Chondrocyte (in vitro differentiated cells): ENCODE measurements at places on chromosomes 1 and 21.
A peak's percentile ranks its signal among the peaks of the same experiment; 100 is the strongest.

DNA sequence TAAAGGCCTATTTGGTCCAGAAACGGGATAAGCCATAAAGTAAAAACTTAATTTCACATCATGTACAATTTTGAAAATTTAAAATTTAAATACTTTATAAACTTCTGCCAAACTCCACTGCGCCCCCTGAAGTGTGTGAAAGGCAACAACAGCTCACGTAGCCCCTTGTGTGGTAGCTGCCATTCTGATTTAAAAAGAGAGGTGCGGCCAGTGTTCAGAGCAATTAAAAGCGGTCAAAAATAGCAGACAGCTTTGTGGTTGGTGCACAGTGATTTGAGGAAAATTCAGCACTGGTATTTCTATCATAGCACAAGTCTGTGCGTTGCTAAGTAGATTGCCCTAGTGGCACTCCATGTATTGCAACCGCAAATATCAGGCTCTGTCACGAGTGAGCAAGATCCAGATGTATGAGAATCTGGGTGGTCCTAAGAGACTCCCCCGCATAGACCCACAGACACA lies 122.5 kb downstream of the ATG4C start:
- DNase-seq: no peak

- no peak for DNase-seq
Observed at GRCh38 chr1:25927521-25928265, 21.5 kb upstream of the STMN1 start.

DNA sequence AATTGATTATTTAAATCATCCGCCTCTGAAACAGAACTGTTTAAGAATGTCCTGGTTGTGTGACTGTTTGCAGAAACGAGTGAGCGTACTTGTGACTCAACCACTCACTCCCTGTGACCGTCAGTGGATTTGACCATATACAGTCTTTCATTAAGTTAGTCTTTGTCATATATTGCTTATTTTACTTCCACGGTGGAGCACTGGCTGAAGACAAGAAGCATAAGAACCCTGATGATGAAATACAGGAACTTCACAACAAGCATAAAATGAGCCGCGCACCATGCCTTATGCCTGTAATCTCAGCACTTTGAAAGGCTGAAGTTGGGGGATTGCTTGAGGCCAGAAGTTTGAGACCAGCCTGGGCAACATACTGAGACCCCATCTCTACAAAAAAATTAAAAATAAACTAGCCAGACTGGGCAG lies 194.0 kb downstream of the TOMM20 start:
- no peak for DNase-seq

- DNase-seq: no peak
Observed at GRCh38 chr1:233707153-233707879, 93.4 kb downstream of the KCNK1 start.

GRCh38 chr1:236240675-236241074 lies 41.1 kb downstream of the ERO1B start:
- DNase-seq: no peak

- DNase-seq: peak; percentile 86
Observed at GRCh38 chr1:2378441-2378851, 12.9 kb downstream of the MORN1 start.

GRCh38 chr1:53390736-53391135 lies 62.9 kb upstream of the LRP8 start:
- peak; percentile 68 for DNase-seq

- no peak for DNase-seq
Observed at GRCh38 chr21:17921579-17922530, 102.7 kb upstream of the C21orf91 start.

GRCh38 chr1:221823149-221823548 lies 81.3 kb upstream of the DUSP10 start:
- no peak for DNase-seq

GRCh38 chr21:37737996-37738395 lies 178.3 kb downstream of the KCNJ6 start:
- DNase-seq: no peak

GRCh38 chr1:84619383-84620102 lies 45.3 kb upstream of the CTBS start:
- DNase-seq: no peak

DNA sequence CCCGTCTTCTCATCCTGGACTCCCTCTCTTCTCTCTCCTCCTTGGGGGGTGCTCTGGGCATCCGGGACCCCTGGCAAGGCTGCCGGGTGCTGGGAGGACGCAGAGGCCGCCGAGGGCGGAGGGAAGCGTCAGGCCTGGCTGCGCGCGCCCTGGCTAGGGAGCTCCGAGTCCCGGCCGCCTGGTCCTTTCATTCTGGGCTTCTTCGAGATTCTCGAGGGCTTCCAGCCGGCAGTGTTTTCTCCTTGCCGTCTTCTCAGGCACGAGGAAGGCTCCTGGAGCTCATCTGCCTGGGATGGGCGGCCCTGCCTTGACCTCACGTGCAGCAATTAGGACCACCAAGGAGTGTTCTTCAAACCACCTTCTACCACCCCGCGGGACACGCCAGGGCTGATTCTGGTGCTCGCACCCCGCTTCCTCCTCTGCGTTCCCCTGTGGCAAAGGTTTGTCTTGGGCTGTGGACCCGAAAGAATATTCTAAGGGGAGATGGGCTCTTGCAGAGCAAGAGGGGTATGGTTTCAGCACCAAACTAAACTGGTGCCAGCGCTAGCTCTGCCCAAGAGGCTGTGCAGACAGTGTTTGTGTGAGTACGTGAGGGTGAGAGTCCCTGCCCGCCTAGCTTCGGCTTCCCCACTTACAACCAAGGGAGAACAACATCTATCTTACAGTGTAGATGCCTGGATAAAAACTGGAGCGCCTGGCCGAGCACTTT lies 36.5 kb downstream of the PIK3CD start:
- no peak for DNase-seq

DNA sequence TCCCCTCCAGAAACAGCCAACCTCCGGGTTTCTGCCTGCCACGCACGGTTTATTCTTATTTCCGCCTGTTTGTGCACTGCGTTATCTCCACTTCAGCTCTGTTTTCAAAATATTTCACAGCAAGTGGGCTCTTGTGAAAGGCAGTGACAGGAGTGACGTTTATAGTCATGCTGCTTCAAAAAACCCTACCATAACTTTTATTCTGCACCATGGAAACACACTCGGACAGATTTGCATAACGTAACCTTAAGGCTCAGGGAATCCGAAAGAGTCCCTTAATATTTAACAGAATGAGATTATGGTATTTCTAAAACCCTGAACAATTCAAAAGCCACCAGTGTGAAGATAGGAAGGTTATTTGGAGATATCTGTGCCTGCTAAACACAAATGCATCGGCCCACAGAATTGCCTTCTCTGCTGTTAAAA lies 782 bp upstream of the SDE2 start:
- DNase-seq: no peak

DNA sequence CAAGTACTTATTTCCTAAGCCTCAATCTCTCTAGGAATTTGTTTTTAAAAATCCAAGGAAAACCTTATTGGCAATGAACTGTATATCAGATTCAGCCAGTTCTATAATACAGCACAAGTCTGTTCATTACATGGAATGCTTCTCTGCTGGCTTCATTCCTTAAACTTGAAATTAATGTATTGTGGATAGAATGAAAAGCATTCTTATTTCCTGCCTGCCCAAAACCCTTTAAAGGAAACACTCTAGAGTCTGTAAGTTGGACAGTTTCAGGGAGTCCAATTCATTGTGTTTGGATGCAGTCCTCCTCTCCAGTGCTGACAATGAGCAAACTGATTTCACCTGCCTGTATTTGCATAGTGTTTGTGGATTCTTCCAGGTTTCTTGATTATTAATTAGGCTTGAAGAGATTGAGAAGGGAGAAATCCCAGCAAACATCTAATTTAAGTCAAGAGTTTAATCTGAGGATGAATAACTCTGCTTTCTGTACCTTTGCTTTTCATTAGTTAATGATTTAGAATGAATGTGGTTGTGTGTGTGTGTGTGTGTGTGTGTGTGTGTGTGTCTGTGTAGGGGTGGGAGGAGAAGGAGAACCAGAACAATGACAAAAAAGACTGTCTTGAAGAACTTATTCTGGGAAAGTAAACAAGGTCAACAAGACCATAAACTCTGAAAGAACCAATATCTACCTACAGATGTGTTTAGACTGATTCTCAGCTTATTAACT lies 61.2 kb downstream of the CACHD1 start:
- DNase-seq: no peak

GRCh38 chr1:55232448-55233144 lies 17.4 kb upstream of the USP24 start:
- DNase-seq: no peak

DNA sequence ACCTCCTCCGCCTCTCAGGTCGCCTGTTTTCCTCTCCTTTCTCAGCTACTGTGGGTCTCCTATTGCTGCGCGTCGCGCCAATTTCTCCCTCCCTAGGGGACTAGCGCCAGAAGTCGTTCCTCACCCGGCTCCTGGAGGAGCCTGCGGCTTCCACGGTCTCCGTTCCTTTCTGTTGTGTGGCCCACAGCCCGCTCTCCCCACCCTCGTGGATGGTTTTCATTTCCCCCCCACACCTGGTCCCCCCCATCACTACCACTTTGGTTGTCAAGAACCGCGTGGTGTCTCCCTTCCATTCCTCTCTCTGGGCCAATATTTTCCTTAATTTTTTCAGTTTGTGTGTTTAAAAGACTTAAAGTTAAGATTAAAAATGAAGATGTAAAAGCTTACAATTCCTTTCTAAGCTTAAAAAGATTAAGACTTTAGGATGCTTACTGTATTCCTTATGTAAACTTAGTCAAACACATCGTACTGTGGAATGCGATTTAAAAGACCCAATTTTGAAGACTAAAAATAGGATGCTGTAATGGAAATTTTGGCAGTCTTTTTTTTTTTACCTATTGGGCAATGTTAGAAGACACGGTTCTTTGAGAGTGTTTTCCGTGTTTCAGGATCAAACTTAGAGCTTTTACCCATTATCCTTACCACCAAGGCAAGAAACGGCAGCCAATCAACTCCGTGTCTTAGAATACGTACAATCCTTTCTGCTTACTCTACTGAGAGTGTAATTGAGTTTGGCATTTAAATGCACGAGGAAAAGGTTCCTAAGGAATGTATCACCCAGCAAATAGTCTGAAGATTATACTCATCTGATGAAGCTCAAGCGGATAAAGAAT lies 773 bp downstream of the CNST start:
- DNase-seq: no peak

DNA sequence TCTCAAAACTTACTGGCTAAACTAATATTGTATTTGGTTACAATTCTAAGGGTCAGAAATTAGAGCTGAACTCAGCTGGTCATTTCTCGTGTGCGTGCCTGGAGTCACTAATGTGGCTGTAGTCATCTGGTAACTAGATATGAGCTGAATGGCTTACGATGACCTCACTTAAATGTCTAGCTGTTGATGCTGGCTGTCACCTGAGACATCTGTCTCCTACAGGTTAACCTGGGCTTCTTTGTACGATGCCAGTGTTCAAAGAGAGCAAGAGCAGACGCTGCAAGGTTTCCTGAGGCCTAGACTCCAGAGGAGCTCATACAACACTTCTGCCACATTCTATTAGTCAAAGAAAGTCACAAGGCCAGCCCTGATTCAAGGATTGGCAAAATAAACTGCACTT lies 17.1 kb upstream of the ALG6 start:
- DNase-seq: no peak

- no peak for DNase-seq
Observed at GRCh38 chr1:180151508-180151907, 3.2 kb upstream of the QSOX1 start.

- DNase-seq: no peak
Observed at GRCh38 chr1:234277161-234277868, 95.9 kb upstream of the COA6 start.

- peak; percentile 53 for DNase-seq
Observed at GRCh38 chr21:38123626-38124025, 133.2 kb upstream of the KCNJ15 start.

GRCh38 chr1:154453574-154454352 lies 48.3 kb upstream of the TDRD10 start:
- DNase-seq: no peak

GRCh38 chr1:160836981-160837557 lies 25.6 kb downstream of the CD244 start:
- no peak for DNase-seq

DNA sequence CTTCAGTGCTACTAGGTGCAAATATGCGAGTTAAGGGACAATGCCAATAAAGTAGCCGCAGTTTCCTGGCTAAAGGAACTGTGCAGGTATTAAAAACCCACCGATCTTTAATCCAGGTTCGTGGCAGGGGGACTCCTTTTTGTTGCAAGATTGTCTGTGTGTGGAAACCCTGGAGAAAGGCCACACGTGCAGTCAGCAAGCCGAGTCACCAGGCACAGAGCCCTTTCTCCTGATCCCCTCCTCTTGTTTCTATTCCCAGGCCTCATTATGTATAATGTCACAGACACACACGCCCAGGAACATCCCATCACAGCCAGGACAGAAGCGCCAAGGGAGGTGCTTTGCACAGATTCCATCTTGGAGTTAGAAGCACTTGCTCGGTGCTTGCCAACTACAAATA lies 528.9 kb downstream of the KIF26B start:
- no peak for DNase-seq

DNA sequence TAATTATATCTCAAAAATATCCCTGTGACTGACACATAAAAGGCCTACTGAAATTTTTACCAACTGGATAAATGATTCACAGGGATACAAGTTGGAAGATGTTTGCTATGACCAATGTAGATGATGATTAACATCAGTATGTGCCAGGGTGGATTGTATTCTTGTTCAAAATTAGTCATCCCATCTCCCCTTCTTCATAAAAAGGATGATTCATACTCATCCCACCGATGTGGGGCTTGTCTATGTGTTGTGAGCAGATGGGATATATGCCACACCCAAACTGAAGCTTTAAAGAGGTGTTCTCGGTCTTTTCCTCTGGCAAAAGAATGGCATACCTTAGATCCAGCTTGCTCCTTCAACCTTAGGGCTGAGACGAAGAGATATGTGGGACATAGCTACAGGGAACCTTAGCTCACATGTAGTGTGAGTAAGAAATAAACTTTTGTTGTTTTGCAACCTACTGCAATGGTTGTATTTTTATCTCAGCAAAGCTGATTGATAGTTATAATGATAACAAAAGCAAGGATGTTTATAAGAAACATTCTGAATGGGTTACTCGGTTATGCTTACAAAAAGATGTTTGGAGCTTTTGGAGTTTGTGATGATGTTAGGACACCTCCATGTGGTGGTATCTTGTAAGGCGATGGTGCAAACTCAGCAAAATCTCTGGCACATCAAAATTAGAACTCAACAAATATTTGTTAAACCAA lies 29.4 kb downstream of the SPATA17 start:
- no peak for DNase-seq

GRCh38 chr1:214967865-214968575 lies 114.5 kb upstream of the KCNK2 start:
- no peak for DNase-seq

DNA sequence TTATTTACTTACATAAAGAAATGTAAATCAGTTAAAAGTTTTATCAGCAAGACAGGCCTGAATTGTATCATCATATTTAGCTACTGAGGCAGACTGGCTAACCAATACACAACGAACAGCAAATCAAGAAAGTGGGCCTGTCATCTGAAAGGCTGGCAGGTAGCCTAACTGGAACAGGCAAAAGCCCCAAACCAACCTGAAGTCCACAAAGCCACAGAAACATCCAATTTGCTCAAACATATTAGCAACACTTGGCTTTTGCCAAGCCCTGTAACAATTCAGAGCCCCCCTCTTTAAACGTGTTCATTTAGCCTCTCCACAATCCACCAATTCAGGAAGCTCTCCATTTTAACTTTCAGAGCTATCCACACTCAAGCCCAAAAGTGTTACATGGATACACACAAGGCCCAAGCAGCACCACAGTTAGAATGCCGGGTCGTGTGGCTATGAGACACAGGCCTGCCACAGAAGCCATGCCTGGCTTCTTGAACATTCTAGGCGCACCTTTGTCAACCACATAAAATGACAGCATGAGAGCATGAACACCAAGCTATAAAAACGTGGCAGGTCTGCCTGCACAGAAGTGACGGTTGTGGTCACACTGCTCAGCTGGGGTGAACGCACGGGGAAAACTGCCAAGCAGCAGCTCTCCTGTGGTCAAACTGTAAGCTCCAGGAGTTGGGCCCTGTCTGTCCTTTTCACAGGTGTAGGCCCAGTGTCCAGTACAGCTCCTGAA lies 49.3 kb downstream of the CD34 start:
- no peak for DNase-seq
